ENCODE measurements at places on chromosomes 2 and 18.

DNA sequence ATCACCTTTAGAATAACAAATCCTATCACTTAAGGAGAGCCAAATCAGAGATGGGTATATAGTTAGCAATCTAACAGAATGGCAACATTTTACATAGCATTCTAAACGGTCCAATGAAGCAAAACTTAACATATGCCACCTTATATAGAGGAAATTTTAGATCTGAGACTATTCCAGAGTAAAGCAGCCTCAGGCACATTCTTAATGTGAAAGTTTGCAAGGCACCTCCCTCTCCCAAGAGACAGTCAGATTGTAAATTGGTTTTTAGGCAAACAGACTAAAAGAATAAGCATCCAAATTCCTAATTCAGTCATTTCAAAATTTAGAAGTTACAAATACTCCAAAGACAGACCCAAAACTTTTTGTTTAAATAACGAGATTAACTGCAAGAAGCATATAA is 292.9 kb downstream of the STK39 start:
- no peak for DNase-seq

GRCh38 chr2:102252236-102252635 is 59.1 kb upstream of the IL1RL1 start:
- DNase-seq = no peak

DNA sequence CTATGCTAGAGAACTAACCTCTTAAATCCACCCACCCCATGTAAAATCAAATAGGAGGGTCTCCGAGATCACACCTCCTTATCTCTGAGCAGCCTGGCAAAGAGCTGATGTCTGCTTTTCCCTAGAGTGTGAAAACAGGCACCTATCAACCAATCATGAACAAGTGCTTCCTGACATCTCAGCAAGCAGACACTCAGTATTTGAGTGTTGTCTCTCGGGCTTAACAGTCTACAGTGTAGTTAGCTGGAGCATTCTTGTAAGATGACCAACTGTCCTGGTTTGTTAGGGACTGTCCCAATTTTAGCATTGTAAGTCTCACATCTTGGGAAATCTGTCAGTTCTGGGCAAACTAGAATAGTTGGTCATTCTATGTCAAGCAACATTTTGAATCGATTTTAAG is 26.4 kb downstream of the MARCHF4 start:
- DNase-seq = no peak

- DNase-seq = no peak
Observed at GRCh38 chr2:7953195-7953594, 728.7 kb upstream of the ID2 start.

- no peak for DNase-seq
Observed at GRCh38 chr18:48459016-48459415, 49.8 kb upstream of the ZBTB7C start.

DNA sequence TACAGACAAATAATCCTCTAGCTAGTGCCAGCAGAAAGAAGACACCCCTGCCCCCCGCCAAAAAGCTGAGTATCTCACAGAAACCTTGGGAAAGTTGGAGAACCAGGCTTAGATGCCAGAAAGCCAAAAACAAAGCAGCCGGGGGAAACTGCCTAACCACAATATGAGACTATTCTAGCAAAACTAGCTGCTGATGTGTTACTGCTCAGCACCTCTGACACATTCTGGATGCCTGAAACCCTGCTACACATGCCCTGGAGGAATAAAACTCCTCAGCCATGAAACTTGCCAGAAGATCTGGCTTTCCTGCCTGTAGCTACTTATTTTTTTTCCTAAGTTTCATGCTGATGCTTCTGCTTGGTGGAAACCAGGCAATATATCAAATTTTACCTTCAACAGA is 122.7 kb upstream of the GCFC2 start:
- no peak for DNase-seq

DNA sequence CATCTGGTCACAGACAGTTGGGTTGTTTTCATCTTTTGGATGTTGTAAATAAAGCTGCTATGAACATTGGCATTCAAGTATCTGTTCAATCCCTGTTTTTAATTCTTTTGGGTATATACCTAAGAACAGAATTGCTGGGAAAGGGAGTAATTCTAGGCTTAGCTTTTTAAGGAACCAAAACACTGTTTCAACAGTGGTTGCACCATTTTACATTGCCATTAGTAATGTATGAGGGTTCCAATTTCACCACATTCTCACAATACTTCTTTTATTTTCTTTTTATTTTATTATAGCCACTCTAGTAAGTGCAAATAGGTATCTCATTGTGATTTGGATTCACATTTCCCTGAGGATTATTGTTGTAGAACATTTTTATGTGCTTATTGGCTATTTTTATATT is 108.9 kb upstream of the GLS start:
- no peak for DNase-seq

GRCh38 chr2:113078350-113078839 is 10.6 kb downstream of the IL1F10 start:
- DNase-seq = no peak

DNA sequence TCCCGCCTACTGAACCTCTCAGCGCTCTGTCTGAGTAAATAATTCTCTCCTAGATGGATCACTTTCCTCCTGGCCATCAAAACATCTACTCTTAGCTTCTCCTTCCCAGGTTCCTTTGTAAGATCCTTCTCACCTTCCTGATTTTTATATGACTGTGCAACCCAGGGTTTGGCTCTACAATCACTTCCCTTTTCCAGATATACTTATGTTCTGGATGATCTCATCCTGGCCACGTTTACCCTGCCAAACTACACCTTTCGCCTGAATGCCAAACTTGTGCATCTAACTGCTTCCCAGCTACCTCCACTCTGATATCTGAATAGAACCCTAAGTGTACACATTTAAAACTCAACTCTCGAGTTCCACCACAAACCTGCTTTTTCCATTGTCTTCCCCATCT is 290.5 kb upstream of the REV1 start:
- no peak for DNase-seq

- no peak for DNase-seq
Observed at GRCh38 chr18:22283397-22283796, 114.0 kb downstream of the GATA6 start.

GRCh38 chr2:208099682-208100470 is 24.4 kb downstream of the CRYGD start:
- DNase-seq = no peak

- DNase-seq = no peak
Observed at GRCh38 chr2:109188898-109189297, 59.9 kb downstream of the SH3RF3 start.

DNA sequence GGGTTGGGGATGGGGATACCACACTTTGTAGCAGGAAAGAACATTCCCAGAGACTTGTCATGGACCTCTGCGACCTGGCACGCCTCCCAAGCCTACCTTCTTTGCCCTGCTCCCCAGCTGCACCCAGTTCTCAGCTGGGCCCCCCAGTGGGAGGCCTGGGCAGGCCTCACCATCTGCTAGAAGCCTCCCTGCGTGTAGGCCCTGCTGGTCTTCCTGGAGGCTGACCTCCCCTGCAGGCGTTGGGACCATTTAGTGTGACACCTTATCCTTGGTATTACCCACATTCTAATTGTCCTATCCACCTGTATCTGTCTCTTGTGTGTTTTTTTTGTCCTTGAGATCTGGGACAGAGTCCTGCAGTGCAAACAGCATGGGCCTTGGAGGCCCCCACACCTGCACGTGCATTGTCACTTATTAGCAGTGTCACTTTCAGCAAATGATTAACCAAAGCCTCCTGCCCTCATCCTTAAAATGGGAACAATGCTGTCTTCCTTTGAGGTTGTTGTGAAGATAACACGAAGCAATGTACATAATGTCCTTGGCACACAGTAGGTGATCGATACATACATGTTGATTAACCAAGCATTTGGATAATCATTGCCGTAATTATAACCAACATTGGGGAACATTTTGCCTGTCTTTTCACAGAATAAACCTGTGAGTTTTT is 77.2 kb downstream of the LIPG start:
- no peak for DNase-seq

DNA sequence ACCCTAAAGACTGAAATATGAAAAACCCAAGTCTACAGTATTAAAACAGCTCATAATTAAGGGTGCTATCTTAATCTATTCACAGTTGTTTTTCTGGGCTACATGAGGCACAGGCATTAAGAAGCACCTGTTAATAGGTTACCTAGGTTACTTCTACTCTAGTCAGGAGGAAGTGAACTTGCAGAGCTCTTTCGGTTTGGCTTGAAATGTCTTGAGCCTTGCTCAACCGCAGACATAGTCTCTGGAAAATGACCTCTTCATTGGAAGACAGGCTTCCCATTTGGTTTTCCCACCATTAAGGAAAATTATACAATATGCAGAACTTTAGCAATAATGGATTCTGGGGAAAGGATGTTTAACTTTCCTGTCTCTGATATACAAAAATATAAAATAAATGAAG is 142.3 kb upstream of the KCNJ3 start:
- DNase-seq = no peak

DNA sequence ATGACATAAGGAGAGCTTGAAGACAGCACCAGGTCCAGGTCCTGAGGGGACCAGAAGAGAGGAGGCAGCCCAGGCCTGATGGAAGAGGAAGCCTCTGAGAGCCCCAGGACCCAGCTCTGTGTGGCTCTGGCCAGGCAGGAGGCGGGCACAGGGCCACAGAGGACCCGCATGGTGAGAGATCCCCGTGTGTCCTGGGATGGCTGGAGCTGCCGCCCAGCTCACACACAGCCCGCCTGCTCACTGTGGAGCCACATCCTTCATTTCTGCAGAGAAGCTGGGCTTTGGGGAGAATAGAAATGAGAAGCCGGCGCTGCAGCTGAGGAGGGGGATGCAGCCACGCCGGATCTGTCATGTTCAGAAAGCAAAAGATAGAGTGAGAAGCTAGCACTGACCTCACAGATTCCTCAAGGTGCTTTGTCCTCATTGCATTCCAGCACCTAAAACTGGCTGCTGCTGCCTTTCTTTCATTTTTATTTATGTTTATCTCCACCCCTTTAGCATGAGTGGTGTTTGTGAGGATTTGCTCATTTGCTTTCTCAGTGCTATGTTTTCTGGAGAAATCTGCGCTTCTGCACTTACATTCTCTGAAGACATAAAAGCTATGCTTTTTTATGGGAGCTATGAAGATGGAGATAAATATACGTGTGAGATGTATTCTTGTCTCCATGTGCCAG is 307.6 kb upstream of the MYT1L start:
- no peak for DNase-seq

- no peak for DNase-seq
Observed at GRCh38 chr2:198917926-198918720, 539.6 kb downstream of the SATB2 start.

- peak; percentile 33 for DNase-seq
Observed at GRCh38 chr2:86019121-86019520, 86.6 kb downstream of the POLR1A start.

DNA sequence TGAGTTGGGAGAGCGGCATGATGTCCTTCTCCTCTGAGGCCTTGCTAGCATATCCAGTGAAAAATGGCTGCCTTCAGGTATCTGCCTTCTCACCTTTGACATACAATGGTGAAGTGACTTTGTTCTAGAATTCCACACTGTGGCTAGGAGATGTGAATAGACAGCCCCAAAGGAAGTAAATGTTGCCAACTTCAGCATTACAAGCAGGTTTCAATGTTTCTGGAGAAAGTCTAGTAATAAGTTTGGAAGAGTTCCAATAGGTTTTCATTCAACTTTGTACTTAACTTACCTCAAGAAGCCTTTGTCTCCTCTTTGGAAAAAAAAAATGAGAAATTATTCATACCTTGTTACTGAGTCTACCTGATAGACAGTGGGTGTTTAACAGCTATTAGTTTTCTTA is 421.3 kb upstream of the MMADHC start:
- DNase-seq = no peak

GRCh38 chr2:80091237-80091636 is 213.3 kb downstream of the LRRTM1 start:
- DNase-seq = no peak

DNA sequence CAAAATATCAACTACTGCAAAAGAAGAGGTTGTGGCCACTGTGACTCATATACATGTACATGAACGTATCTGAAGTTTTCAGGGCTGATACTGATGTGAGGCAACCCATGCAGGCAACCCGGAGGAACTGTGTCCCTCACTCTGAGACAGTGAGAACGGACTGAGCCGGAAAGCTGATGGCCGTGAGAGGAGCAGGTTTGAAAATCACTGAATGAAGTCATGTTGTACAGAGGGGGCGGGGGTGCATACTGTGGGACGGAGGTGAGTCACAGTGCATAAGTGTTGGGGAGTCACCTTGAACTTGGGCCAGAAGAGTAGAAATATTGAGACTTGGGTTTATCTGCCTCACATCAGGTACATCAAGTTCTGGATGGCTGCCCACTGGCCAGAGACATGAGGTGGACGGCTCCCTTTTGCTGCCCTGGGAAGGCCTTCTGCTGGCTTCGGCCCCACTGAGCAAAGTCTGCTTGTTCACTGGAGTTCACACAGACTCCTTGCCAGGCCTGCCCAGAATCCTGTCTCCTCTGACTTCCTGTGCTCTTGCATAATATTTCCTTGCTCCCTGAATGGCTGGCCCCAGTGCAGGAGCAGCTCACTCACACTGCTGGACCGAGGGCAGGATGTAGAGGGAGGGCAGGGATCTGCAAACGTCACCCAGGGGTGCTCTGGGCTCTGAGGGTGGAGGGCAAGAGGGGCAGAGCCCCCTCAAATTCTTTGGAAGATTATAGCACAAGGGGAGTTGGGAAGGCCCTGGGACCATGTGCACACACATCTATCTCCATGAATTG is 18.1 kb downstream of the EPAS1 start:
- DNase-seq = no peak
